WTC11 (cell line): ENCODE measurements at places on chromosomes 7 and 10.
A peak's percentile ranks its signal among the peaks of the same experiment; 100 is the strongest.

DNA sequence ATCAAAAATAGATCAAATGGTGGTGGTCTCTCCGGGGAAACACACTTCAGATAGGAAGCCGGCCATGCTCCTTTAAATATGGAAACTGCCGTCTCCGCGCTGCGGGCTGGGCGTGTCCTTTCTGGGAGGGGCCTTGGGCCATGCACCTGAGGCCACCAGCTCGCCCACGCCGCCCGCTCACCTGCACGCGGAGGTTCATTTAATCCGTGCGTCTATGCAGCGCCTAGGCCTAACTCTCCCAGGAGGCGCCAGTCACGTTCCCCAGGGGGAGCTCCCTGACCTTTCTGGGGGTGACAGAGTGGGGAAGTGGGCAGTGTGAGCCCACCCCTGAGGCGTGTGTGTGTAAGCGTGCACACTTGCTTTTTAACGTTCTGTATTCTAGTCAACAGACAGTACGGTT lies 64.0 kb downstream of the C10orf143 start:
- no peak for DNase-seq

- DNase-seq, result no peak
These were observed 8.1 kb upstream of the MALSU1 start for GRCh38 chr7:23290993-23291392.

DNA sequence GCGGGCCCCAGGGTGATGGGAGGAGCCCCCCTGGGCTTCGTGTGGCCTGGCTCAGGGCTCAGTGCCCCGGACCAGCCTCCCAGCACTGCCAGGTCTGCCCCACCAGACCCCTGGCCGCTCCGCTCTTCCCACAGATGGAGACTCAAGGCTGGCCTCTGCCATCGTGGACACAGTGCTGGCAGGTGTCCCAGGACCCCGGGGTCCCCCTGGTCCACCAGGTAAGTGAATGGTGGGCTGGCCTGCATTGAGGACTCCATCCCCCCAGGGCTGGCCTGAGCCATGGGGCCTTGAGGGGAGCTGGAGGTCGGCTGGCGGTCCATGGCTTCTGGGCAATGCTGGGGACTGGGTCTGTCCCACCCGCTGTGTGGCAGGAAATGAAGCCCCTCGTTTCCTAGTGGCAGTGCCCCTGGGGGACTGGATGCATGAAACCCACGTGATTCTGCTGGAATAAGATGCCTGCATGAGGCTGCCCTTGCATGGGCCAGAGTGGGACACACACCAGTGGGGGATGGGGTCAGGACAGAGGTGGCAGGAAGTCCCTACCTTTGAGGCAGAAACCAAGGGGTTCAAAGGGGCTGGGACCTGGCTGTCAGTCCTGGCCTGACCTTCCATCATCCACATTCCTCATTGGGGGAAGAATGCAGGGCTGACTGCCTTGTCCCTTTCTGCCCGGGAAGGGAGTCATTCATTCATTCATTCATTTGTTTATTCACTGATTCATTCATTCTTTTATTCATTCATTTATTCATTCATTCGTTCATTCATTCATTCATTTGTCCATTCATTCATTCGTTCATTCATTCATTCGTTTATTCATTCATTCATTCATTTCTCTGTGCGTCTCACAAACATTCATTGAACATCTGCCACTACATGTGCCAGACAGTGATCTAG lies 81.8 kb downstream of the MYL10 start:
- no peak for DNase-seq

- no peak for DNase-seq
These were observed 12.5 kb downstream of the RBM20 start for GRCh38 chr10:110656612-110657011.

DNA sequence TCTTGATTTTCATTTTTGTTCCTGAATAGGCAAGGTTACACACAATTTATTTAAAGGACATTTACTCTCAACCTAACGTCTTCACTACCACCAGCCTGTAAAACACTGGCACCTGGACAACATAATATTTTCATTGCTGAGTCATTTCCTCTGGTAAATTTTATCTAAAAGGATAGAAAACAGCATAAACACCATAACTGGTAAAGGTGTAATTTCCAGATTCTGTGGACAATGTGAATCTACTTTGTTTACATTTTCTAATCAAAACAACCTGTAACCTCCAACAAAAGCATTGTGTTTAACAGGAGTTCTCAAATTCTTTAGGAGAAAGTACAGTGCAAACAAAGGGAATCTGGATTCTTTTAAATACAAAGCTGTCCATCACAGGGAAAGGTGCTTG lies 472.0 kb upstream of the AKR1E2 start:
- DNase-seq, result no peak

GRCh38 chr7:2802101-2802500 lies 42.0 kb downstream of the GNA12 start:
- no peak for DNase-seq

DNA sequence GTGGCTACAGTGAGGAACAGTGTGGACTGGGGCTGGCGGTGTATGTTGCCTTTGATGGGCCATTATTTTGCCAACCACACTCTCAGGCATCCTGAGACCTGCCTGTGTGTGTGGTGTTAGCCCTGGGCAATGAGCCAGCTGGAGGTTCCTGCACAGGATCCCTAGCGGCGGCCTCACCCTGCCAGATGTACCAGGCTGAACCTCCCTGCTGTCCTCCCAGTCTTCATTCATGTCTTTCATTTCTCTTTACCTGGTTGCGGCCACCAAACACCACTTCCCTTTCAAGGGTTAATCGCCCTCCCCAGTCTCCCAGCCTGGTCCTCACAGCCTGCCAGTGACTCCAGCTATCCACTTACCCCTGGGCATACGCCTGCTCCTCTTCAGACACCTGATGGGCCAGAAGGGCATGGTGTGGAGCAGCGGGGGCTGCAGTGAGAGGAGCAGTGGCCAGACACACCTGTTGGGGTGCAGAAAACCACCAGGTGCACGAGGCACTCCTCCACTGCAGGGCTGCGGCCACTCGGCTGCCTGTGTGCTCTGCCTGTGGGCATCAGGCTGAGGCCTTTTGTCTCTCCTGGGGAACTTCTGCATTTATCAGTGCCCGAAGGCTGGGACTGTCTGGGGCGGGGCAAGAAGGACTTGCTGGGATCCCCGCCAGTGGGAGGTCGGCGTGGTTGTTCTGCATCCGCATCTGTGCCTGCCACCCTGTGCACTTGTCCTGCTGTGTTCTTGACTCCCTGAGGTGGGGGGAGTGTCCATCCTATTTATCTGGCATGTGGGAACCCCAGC lies 111.6 kb downstream of the ARHGAP22 start:
- no peak for DNase-seq

DNA sequence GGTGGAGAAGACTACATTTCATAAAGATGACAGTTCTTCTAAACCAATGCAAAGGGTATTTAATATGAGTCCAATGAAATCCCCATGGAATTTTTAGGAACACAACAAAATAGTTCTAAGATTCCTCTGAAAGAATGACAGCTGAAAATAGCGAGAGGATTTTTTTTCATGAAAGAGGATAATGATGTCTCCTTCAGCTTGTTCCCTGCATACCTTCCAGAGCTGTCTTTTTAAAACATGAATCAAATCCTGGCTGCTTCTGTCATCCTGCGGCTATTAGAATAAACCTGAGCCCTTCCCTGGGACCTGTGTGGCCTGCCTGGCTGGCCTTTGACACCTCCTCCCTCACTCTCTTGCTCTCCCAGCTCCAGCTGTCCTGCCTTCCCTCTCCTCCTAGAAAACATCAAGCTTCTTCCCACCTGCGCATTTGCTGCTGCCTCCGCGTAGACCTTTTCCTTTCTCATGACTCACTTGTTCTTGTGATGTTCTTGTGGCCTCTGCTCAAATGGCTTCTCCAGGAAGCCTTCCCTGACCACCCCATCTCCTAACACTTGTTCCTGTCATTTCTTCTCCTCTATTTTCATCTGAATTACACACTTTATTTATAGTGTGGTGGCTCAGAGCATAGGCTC lies 57.4 kb downstream of the EEPD1 start:
- DNase-seq, result no peak

DNA sequence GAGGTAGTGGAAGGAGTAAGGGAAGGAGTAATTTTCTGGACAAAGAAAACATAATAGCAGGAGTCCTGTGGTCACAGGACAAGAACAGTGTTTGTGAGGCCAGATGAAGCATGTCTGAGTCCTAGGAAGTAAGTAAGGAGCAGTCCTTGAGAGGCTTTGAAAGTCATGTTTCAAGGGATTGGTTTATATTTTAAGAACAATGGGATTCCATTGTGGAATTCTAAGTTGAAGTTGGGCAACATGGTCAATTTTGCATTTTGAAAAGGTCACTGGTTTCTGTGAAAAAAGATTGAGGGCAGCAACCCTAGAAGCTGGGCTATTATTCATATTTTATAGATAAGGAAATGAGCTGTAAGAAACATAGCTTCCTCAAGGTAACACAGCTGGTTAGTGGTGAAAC lies 10.8 kb upstream of the SLC25A28 start:
- DNase-seq, result no peak

GRCh38 chr7:76332078-76332477 lies 26.7 kb downstream of the YWHAG start:
- no peak for DNase-seq

GRCh38 chr7:141160246-141160860 lies 86.5 kb downstream of the TMEM178B start:
- no peak for DNase-seq

GRCh38 chr10:121385136-121385535 lies 213.1 kb downstream of the FGFR2 start:
- no peak for DNase-seq

DNA sequence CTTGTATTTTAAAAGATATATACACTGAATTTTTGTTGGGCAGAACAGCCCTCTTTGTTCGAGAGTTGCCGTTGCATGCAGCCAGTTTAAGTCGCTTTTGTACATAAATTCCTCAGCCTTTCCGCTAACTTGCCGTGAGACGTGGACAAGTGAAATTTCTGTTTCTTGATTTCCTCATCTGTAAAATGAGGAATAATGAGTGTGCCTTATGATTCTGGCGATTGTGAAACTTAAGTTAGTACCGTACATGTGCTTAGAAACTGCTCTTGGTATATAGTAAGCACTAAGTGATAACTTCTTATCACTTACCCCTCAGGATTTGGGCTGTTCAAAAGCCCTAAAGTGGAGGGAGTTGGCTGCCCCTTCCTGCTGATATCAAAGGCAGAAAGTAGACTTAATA lies 1.4 kb downstream of the CCNJ start:
- no peak for DNase-seq

GRCh38 chr10:11604865-11605650 lies 6.4 kb downstream of the USP6NL start:
- no peak for DNase-seq

- DNase-seq, result no peak
These were observed 61.2 kb downstream of the BPGM start for GRCh38 chr7:134707663-134708378.

GRCh38 chr7:121406944-121407343 lies 10.8 kb upstream of the FAM3C start:
- DNase-seq, result no peak

DNA sequence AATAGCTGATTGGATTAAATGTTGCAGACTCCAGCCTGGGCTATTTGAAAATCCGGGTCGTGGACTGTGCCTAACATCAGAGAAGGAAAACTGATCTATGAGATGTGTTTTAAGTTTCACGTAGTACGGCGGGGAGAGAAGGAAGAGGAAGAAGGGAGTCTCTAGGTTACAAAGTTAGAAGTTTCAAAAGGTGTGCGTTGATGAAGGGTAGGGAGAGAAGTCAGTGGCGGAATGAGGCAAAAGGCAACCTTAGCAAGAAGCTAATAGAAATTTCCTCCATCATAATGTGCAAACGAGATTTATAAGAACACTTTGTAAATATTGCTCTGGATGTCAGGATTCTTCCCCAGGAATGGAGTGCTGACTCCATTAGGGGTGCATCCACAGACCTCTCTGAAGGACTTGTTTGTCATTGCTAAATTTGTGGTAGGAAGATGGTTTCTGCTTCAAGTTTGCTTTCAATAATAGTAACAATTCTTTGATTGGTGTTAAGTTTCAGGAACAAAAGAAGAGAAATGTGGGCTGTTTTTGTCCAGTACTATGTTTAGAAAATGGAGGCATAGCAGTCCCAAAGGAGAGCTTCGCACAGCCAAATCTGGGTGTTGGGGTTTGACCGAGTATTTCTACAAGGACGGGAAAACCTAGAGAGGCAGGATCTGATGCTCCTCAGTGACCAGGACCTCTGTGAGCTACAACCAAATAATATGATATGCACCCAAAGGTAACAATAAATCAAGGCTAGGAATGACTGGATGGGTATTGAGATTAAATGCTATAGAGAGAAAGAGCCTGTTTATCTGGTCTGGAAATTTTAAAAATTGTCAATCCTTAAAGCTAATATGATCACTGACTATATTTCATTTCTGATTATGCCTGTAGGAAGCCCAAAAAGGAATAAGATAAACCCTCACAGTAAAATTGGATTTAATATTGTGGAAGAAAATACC lies 8.2 kb downstream of the TWIST1 start:
- no peak for DNase-seq

GRCh38 chr7:100489824-100490223 lies 6.1 kb downstream of the NYAP1 start:
- peak; percentile 85 for DNase-seq

DNA sequence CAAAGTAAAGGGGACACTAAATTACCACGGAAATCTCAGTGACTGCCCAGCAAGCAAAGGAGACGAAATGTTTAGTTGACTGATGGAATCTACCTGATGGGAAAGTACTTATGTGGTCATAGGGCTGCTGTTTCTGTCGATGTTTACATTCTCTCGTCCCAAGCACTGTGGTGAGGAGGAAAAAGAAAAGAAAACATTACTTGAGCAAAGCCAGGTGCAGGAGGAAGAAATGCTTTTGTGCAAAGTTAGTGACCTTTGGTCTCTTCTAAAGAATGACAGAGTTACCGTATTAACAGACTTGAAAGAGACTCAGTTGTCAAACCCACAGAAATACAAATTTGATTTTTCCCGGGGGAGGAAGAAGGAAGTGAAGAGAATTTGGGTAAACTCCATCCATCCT lies 43.3 kb upstream of the FMC1 start:
- DNase-seq, result no peak

DNA sequence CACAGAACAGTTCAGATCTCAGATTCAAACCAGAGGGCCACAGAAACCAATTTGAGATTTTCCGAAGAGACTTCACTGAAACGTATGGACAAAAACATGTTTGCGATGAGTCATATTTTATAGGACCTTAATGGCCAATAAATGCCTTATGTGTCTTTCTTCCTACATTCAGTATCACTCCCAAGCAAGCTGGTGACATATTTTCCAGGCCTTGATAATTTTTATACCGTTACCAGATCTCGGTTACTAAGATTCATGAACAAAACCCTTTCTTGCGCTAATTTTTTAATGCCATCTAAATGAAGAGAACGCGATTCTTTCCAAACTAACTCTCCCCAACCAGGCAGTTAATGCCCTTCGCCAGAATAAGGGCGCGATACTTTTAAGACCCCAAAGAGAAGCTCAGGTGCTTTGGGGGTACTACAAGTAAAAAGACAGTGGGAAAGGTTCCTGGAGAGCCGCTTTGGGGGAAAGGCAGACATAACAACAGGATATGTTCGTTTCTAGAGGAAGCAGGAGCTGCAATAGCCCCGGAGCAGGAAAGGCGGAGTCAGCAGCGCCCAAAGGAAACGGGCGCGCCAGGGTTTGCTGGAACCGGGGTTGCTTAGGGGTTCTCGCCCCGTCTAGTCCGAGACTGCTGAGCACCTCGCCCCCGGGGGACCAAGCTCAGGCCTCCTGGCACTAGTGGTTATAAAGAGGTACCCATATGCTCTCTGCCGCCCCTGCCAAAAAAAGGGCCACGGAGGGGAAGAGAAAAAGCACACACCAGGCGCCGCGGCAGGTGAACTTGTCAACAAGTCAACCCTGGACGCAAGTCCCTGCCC lies 884 bp downstream of the ICA1 start:
- DNase-seq, result peak; percentile 16
